SK-MEL-5 (cell line): ENCODE measurements at places on chromosomes 5 and 9. TPM values are rescaled to one million over a fixed set of nuclear protein-coding genes. Genes with fewer than 3 reads are reported as not detected.
A peak's percentile ranks its signal among the peaks of the same experiment; 100 is the strongest.

GZMA gene
- total RNA-seq: not detected in 2 replicates

RLN2 gene
- total RNA-seq: not detected in 2 replicates

SHROOM1 gene
- total RNA-seq: 0.53 and 1.1 TPM in 2 replicates

PPP3R2 gene
- not detected in 2 replicates for total RNA-seq

POLR3G gene
- total RNA-seq: 55.3 and 60.5 TPM in 2 replicates

TAF9 gene
- total RNA-seq: 253 and 264 TPM in 2 replicates

ADAM19 gene
- total RNA-seq: 1.4 and 2.6 TPM in 2 replicates

DNA sequence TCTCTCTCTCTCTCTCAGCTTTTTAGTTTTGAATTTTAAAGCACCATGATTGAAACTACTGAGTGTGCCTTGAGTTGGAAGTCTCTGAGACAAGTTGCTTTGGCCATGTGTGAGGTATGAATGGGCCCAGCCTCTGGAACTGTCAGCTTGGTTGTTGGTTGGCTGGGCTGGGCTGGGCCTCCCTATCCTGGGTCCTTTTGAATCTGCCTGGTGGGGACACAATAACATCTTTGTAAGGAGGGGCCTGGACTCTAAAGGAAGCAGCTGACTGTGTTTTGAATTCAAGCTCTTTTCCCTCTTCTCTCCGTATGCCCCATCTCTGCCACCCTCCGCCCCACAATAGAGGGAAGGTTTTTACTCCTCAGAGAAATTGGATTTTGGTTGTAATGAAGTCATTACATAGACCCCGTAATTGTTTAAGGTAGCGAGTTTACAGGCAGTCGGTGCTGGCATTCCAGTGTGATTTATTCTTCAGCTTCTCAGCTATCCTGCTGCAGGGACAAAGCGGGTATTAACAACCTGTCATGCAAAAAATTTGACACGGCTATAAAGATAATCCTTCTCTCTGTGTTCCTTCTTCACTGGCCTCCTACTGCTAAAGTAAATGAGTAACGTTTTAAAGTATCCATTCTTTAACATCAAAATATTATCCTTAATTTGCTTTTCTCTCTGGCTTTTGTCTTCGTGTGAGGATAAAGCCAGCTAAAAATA is 105.4 kb downstream of the DAPK1 start:
- no peak for DNase-seq

DNA sequence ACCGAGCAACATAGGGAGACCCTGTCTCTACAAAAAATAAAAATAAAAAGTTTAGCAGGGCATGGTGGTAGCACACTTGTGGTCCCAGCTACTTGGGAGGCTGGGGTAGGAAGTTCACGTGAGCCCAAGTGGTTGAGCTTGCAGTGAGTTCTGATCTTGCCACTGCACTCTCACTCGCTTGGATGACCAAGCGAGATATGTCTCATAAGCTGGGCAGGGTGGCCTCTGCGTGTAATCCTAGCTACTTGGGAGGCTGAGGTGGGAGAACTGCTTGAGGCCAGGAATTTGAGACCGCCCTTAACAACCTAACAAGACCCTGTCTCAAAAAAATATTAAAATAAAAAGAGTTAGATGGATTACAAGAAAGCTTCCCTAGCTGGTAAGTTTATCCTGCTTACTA is 32.5 kb downstream of the RASA1 start:
- no peak for DNase-seq

- no peak for DNase-seq
These were observed 40.0 kb downstream of the GPR21 start for GRCh38 chr9:123073441-123073840.

DNA sequence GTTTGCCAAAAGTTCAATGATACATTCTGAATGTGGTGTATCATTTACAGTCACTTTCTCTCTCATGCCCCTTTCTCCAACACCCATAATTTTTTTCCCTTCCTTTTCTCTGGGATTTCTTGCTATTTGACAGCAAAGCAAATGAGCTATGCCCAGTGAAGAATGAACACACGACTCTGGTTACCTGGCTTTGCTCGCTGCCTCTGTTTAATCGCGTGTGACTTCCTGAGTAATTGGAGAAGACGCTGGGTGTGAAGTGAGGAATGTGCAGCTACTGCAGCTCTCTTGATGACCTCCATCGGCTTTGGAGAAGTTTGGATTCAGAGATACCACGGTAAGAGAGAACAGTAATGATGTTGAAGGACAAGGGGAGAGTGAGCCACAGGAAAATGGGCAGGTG is 651.8 kb downstream of the KIF4B start:
- no peak for DNase-seq

GRCh38 chr5:40649463-40650030 is 30.2 kb upstream of the PTGER4 start:
- DNase-seq: no peak

GRCh38 chr5:167355346-167355745 is 936.1 kb upstream of the WWC1 start:
- DNase-seq: no peak

DNA sequence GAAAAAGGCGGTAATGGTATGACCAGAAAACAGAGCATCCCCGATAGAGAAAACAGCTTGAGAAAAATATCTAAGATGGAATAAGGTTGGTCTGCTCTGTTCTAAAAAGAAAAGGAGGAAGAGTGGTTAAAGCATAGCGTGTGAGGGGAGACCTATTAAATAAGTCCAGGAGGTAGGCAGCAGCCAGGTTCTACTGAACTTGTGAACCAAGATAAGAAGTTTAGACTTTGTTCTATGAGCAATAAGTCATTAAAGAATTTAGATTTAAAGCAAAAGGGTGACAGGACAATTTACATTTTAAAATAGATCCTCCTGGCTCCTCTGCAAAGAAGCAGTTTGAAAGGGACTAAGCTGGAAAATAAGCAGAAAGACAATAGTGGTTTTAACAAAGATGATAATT is 81.3 kb upstream of the COX7C start:
- no peak for DNase-seq

GRCh38 chr5:82142217-82142841 is 135.8 kb downstream of the RPS23 start:
- no peak for DNase-seq

DNA sequence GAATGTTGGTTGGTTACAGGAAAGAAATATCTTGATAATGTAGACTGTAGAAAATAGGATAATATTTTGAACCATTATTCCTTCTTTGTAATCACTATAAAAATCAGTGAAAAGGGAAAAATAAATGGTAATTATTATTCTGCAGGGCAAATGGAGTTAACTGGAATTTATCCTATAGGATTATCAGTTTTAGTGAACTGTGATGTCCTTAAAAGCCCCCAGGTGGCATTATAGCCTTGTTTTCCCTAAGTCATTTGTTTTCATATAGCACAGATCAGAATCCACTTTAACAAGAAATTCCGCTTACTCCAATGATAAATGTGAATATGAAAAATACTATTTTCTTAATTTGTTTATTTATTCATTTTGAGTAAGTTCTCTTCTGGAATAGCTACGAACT is 26.2 kb upstream of the WDR41 start:
- peak; percentile 62 for DNase-seq

GRCh38 chr5:38639377-38640358 is 83.2 kb upstream of the LIFR start:
- no peak for DNase-seq

DNA sequence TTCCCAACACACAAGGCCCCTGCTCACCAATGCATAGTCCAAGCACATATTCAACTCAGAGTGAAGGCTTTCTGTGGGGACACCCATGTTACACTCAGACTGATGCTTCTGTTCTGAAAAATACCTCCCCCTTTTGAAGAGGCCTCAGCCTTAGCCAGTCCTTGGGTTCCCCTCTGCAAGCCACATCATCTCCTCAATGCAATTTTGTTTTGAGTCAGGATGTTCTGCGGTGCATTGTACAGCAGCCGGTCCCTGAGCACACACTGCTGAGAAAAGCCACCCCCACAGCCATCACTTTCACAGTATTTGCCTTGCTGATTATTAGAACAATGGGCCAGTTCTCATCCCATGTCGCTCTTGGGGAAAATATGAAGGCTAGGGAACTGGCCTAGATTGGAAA is 241.2 kb downstream of the FAM114A2 start:
- no peak for DNase-seq

GRCh38 chr9:38345851-38346755 is 46.4 kb upstream of the ALDH1B1 start:
- no peak for DNase-seq

GRCh38 chr9:98135558-98135934 is 16.5 kb upstream of the TRIM14 start:
- DNase-seq: no peak

DNA sequence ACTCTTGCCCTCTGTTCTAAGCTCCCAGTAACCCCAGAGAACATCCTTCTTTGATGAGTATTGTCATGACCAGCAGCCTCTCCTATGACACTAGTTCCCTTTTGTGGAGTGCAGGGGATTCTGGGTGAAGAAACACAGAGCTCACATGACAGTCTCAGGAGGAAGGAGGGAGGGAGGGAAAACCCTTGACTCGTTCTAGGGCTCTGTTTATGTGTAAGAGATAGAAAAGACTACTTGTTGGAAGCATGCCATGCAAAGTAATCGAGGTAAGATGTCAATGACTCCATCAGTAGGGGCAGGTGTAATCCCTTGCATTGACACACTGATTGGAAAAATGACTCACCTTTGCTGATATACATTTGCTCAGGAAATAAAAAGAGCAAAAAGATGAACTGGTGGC is 190.2 kb upstream of the ELL2 start:
- DNase-seq: peak; percentile 10

DNA sequence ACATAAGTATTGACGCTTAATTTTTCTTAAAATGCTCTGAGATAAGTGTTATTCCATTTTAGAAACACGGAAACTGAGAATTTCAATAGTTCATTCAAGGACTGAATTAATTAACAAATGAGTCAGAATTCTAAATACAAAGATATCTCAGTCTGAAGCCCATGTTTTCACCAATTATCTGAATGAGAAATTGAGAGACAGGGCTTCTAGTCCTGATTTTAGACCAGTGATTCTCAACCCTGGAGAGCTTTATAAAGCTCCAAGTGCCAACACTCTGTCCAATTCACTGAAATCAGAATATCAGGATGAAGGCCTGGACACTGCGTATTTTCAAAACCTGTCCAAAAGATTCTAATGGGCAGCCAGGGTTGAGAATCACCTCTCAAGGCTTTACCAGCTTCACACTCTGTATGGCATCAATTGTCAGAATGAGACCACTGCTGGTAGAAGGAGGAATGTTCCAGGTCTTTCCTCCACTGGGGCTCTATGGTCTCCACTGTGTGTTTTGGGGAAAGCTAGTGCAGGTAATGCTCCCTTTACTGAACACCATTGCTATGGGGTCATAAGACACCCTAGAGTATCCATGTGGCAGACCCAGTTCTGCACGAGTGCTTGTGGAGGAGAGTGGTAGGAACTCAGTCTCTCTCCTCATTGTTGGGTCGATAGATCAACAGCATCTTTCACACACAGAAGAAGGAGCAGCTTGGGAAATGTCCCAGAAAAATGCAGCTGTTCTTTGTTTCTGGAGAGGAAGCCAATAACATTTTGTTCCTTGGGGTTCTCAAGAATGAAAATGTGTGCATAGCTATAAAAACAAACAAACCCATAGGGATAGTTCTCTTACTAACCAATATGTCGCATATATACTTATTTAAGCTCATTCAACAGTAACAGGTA is 99.7 kb upstream of the OSMR start:
- DNase-seq: no peak

DNA sequence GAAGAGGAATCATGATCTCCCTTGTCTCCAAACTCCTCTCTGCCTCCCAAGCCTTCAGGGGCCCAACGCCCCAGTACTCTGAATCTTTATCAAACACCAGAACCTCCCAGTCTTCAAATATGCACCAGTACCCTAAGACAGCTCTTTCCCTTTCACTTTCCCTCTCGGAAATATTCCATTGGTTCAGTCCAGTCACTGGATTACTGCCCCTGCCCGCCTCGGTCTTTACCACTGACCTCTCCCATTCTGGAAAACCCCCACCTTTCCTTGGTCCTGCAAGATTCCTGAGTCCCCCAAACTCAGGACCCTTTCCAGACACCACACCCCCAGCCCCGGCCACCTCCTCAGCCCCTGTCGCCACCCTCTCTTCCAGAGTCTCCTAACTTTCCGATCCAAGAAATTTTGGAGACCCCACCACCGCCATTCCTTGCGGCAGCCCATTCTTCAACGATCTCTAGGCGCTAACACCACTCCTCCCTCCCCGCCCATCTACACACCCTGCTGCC is 674 bp downstream of the C5orf15 start:
- DNase-seq: peak; percentile 29
